A549 treated with DMSO at 1 μM for 4 hours (cell line): ENCODE measurements at places on chromosomes 16 and 17. TPM values are rescaled to one million over a fixed set of nuclear protein-coding genes. Genes with fewer than 3 reads are reported as not detected.

The GLTPD2 gene
- not detected in 5 replicates for total RNA-seq

The C1QTNF8 gene
- not detected in 5 replicates for total RNA-seq

The JMJD8 gene
- 67.9 to 83.7 TPM (median 77.0 TPM) in 5 replicates for total RNA-seq

The TBC1D3C gene
- 0.06 TPM in 1 of 5 replicates, not detected in the others for total RNA-seq

The CD7 gene
- 0.08 TPM in 1 of 5 replicates, not detected in the others for total RNA-seq

The TMEM114 gene
- not detected in 5 replicates for total RNA-seq

The LGALS9B gene
- not detected in 5 replicates for total RNA-seq

The RPUSD1 gene
- total RNA-seq = 34.1 to 56.4 TPM (median 47.4 TPM) in 5 replicates

The SOX8 gene
- total RNA-seq = 1.4 to 1.6 TPM (median 1.5 TPM) in 5 replicates

The ARL5C gene
- not detected in 5 replicates for total RNA-seq

The MC1R gene
- total RNA-seq = 6.8 to 8.0 TPM (median 7.3 TPM) in 5 replicates

The KRT20 gene
- total RNA-seq = 0.29 to 0.47 TPM (median 0.32 TPM) in 5 replicates
